ENCODE measurements at places on chromosomes 3 and 15.

- DNase-seq: no peak
Observed at GRCh38 chr3:16385151-16385550, 120.1 kb downstream of the OXNAD1 start.

GRCh38 chr3:133410191-133410892, 10.5 kb downstream of the BFSP2 start:
- DNase-seq: no peak

- DNase-seq: no peak
Observed at GRCh38 chr3:6518709-6519345, 342.1 kb upstream of the GRM7 start.

- DNase-seq: no peak
Observed at GRCh38 chr3:99863588-99863987, 45.9 kb downstream of the CMSS1 start.

GRCh38 chr3:184541886-184542562, 19.6 kb upstream of the EPHB3 start:
- DNase-seq: no peak

DNA sequence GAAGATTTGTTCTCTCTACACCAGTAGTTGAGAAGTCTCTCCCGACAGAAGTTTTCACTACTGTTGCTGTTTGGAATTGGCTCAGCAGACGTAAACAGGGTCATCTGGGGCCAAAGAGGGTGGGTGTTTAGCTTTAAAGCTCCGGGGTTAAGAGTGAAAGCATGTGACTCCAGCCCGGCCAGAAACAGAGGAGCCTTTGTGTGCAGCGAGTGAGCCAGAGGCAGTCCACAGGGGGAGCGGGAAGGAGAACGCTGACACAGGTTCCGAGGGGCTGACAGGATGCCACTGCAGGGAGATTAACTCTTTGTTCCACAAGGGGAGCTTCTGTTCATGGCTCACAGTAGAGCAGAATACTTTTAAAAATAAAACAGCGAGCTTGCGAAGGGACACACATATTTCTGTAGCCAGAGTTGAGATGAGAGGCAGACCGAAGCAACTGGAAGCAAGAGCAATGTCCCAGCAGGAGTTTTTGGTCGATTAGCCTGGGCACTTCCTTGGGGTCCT, 26.9 kb downstream of the BMF start:
- peak; percentile 87 for DNase-seq

GRCh38 chr3:79410136-79410535, 357.7 kb downstream of the ROBO1 start:
- DNase-seq: no peak

- DNase-seq: no peak
Observed at GRCh38 chr3:22269831-22270230, 518.8 kb upstream of the ZNF385D start.

DNA sequence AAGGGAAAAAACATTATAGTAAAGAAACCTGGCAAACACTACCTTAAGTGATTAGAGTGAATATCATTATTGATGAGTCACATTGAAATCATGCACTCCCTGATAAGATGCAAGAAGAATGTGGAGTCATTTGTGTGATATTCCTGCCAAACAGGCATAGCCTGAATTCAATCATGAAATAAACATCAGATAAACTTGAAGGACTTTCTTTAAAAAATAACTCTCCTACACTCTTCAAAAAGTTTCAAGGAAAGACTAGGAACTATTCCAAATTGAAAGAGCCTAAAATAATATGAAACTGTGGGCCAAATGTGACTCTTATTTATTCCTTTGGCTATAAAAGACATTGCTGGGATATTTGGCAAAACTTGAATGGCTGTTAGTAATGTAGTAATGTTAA, 625.7 kb upstream of the LMCD1 start:
- no peak for DNase-seq

GRCh38 chr3:44117239-44117638, 124.4 kb upstream of the TOPAZ1 start:
- DNase-seq: no peak

GRCh38 chr3:50450209-50450921, 53.1 kb downstream of the CACNA2D2 start:
- DNase-seq: peak; percentile 95

DNA sequence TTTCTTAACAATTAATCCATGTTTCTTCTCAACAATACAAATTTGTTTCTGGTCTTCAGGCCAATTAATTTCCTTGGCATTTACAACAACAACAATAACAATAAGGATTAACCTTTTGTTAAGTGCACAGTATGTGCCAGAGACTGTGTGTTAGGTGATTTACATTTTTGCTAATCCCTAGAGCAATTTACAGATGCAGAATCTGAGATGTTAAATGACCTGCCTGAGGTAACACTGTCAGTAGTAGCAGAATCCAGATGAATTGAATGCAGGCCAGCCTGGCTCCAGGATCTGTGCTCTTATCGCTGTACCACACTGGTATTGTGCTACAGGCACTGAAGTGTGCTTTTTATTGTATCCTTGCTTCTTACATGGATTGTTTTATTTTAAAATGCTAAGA, 122.2 kb downstream of the MEIS2 start:
- no peak for DNase-seq

GRCh38 chr15:60520825-60521368, 42.0 kb upstream of the ICE2 start:
- DNase-seq: peak; percentile 71

- no peak for DNase-seq
Observed at GRCh38 chr3:99472385-99472784, 166.0 kb upstream of the COL8A1 start.

- no peak for DNase-seq
Observed at GRCh38 chr15:66749841-66750575, 48.0 kb downstream of the SMAD6 start.

DNA sequence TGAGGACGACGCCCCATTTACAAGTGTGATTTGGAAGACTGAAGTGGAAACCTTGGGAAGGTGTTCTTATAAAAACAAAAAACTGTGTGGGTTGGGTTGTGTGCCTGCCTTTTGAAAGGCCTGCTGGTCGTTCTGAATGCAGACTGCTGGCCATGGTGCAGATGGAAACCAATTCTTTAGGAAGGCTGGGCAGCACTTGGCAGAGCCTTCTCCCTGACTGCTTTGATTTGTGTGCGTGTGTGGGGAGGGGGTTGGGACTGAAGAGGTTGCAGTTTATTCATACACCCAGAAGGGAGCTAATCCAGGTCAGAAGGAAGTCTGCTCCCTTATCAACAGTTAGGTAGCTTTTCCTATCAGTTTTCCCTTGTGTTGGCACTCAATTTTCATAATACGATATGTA, 288.7 kb downstream of the SOX2 start:
- no peak for DNase-seq

DNA sequence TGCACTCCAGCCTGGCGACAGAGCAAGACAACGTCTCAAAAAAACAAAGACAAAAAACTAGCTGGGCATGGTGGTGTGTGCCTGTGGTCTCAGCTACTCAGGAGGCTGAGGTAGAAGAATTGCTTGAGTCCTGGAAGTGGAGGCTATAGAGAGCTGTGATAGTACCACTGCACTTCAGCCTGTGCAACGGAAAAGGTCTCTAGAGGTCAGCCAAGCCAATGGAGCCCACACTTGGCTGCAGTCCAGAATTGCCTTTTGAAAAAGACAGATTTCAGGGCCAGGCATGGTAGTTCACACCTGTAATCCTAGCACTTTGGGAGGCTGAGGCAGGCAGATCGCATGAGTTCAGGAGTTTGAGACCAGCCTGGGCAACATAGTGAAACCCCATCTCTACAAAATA, 8.4 kb upstream of the RBPMS2 start:
- DNase-seq: no peak

- DNase-seq: no peak
Observed at GRCh38 chr15:53759411-53759931, at the start of gene WDR72. Gene WDR72, minus strand, starts transcription at chr15:53759663. Its CDS starts 26,514 bp downstream, at chr15:53733149.

- DNase-seq: no peak
Observed at GRCh38 chr3:158522221-158523136, 48.5 kb upstream of the MLF1 start.

GRCh38 chr15:42490291-42490670, 660 bp downstream of the ZNF106 start:
- peak; percentile 61 for DNase-seq

DNA sequence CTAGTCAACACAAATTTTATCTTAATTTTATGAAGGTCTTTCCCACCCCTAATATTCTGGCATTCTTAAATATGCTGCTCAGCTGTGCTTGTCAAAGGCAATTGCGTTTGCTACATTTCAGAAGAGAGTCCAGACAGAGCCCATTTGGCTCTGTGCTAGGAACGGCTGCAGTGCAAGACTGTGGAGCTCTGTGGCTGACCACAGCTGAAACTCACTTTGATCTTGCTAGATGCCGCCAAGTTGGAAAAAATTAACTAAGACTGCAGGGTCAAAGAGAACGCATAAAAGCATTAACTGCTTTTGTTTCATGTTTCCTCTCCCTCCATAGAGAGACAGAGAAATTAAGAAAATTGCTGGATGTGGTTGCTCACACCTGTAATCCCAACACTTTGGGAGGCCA, 7.6 kb upstream of the PPP1R2 start:
- no peak for DNase-seq

GRCh38 chr15:32057876-32058425, 27.6 kb downstream of the CHRNA7 start:
- DNase-seq: no peak

- DNase-seq: peak; percentile 83
Observed at GRCh38 chr3:194854659-194855390, 169.1 kb downstream of the FAM43A start.

- DNase-seq: no peak
Observed at GRCh38 chr3:13532085-13532484, 16.8 kb upstream of the FBLN2 start.

GRCh38 chr3:51099794-51100535, 285.1 kb upstream of the MANF start:
- DNase-seq: peak; percentile 40

GRCh38 chr3:171850320-171850959, 7.3 kb downstream of the TMEM212 start:
- no peak for DNase-seq

DNA sequence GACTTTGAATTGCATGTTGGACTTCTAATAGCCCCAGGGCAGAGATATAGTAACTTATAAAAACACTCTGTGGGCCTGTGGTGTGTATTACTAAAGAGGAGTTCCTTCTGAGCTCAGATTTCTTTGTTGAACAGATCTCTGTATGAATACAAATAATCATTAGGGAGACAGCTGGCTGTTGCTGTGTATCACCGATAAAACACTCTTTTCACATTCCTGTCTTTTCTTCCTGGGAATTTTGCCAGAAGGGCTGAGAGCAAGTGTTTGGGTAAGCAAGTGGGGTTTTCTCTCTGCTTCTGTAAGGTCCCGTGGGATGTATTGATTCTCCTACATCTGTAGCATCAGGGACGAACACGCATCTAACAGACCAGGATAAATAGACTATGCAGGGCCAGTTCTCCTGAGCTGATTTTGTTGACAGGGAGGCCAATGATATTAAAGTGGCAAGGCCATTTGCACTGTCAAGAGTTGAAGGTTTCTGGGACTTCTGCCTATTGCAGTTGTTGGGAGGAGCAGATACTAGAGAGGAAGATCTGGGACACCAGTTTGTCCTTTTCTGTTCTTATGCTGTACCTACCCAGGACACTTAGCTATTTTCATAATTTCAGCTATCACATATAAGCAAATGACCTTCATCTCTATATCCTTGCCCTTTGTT, 225.9 kb upstream of the CD96 start:
- no peak for DNase-seq

DNA sequence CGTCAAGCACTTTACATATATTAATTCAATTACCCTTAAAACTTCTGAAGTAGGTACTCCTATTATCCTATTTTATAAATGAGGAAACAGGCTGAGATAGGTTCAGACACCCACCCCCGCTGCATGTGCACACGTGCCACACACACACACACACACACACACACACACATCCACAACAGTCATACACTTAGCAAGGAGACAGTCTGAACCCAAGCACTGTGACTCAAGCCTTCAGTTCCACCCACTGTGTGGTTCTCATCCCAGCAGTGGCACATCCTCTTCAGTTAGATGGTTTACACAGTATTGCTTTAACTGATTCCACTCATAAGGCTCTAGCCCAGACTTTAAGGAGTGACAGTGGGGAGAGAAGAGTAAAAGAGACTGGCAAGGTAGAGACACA, 91.1 kb upstream of the FGF7 start:
- DNase-seq: no peak

DNA sequence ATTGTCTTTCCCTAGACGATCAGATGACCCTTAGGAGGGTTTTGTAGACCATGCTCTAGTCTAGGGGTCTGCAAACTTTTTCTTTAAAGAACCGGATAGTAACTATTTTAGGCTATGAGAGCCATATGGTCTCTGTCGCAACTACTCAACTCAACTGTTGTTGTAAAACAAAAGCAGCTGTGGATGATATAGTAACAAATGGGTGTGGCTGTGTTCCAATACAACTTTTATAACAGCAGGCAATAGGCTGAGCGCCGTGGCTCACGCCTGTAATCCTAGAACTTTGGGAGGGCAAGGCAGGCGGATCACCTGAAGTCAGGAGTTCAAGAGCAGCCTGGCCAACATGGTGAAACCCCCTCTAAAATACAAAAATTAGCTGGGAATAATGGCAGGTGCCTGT, 6.1 kb upstream of the CMTM6 start:
- DNase-seq: peak; percentile 12

DNA sequence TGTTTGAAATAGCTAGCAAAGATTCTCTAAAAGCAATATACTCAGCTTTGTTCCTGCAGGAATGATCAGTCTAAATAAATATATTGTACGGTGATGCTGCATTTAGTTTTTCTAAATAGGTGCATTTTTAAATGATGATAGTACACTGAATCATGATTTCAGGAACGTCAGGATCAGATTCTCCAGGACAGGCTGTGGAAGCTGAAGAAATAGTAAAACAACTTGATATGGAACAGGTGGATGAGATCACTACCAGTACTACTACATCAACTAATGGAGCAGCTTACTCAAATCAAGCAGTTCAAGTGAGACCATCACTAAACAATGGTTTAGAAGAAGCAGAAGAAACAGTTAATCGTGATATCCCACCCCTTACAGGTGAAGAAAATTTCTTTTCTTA, 46.3 kb upstream of the EIF3J start:
- DNase-seq: no peak

- no peak for DNase-seq
Observed at GRCh38 chr3:27536491-27536890, 52.3 kb upstream of the SLC4A7 start.

- no peak for DNase-seq
Observed at GRCh38 chr15:69979262-69979661, 118.5 kb downstream of the TLE3 start.

DNA sequence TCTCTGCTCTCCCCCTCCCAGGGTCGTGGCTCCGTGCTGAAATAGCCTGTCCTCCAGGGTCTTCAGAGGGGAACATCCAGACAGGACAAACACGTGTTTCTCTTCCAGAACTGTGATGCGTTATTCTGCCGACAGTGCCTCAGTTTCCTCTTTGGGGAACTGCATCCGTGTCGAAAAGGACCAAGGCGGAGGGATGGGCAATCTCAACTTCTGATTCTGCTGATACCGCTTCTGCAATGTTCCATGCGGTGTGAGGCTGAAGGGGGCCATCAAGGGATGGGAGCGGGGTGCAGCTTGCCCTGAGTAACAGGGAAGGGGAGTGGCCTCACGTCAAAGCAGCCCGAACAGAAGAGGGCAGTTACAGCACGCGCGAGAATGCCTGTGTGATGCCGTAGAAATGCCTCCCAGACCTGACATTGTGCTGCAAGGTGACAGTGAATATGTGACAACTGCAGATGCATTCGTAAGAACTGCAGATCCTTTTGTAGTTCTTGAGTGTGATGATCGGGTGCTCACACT, 275.7 kb downstream of the SHQ1 start:
- no peak for DNase-seq

GRCh38 chr3:31433679-31433992, 99.1 kb upstream of the STT3B start:
- no peak for DNase-seq

- no peak for DNase-seq
Observed at GRCh38 chr3:134406331-134407238, 32.3 kb upstream of the AMOTL2 start.

- DNase-seq: no peak
Observed at GRCh38 chr3:32764481-32764880, 53.3 kb upstream of the TRIM71 start.
